GM10248 (cell line): ENCODE measurements at places on chromosomes 1 and 21.
A peak's percentile ranks its signal among the peaks of the same experiment; 100 is the strongest.

DNA sequence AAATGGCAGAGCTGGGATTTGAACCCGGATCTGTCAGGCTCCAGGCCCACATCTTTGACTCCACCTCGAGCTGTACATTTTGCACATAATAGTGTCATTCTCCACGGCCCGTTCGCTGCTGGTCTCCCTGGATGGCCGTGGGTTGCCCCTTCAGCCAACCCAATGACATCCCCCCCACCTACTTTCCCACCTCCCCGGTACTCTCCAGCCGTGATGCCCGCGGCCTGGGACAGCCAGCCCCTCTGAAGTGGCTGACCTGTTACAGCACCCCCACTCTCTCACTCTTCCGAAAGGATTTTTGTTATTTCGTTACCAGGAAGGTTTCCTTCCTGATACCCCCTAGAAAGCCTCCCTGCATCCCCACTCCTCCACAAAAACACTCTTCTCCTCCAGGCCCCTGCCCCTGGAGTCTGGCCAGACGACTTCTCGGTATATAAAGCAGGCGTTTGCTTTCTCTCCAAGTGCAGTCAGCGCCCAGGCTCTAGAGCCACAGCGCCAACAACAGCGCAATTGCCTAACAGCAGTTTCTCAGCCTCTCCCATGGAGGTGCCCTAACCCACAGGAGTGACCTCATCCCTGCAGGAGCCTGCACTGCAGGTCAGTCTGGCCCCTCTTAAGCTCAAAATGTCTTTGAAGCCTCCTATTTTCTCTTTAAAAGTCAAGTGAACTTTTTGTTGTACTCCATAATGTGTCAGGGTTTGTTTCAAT lies 14.5 kb upstream of the GJB5 start:
- DNase-seq: no peak

DNA sequence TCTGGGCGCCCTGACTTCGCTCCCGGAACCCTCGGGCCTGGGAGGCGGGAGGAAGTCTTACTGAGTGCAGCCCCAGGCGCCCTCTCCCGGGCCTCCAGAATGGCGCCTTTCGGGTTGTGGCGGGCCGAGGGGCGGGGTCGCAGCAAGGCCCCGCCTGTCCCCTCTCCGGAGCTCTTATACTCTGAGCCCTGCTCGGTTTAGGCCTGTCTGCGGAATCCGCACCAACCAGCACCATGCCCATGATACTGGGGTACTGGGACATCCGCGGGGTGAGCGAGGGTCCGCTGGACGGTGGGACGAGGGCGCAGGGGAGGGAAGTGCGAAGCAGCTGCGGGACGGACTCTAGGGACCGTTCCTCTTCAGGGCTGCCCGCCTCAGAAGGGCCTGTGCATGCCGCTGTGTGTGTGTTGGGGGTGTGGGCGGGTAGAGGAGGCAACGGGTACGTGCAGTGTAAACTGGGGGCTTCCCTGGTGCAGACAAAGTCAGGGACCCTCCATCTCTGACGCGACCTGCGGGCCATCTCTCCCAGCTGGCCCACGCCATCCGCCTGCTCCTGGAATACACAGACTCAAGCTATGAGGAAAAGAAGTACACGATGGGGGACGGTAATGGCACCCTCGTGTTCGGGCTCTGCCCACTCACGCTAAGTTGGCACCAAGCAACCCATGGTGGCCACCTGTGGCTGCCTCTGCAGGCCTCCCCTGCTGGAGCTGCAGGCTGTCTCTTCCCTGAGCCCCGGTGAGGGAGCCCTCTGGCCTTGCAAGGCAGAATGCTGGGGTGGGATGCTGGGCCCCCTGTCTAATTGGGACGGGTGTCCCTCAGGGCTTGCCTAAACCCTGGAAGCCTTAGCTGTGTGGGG lies at the start of gene GSTM1:
GSTM1 (plus strand) TSS at position 177 of the 859 bp plus-strand sequence; CDS start at position 234, 57 bp downstream.
- DNase-seq: peak; percentile 59

DNA sequence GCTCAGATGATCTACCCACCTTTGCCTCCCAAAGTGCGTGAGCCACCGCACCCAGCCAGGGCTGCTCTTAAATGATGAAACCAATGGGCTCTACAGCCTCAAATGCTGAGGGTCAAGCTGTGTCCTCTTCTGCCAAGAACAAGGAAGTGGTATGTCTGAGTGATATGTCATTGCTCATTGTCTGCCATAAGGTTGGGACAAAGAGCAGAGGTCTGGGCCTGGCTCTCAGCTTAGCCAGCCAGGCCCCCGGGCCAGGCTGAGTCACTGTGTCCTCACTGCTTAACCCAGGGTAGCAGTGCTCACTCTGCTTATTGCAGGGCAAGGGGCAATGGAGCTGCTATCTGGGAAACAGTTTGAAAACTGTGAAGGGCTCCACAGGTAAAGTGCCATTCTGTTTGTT lies 8.3 kb upstream of the ETS2 start:
- no peak for DNase-seq

- no peak for DNase-seq
Observed at GRCh38 chr1:147579934-147580537, 38.7 kb downstream of the BCL9 start.

- peak; percentile 28 for DNase-seq
Observed at GRCh38 chr1:230005040-230005439, 62.0 kb upstream of the GALNT2 start.

DNA sequence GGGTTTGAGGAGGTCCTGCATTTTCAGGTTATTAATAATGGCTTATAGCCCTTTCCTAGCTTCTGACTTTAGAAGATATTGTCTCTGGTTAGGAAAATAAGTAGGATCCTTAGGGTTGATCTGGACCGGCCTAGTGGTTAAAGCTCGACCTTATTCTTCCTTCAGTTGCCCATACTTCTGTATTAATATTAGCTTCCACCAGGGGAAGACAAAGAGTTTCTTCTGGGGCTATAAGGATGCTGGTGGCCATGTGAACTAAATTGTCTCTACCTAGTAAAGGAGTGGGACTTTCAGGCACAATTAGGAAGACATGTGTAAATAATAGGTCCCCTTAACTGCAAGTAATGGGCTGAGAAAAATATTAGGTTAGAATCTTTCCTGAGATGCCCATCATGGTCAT lies 20.6 kb upstream of the FCGR2A start:
- DNase-seq: no peak

GRCh38 chr21:32520875-32521735 lies 64.2 kb downstream of the TCP10L start:
- DNase-seq: no peak

DNA sequence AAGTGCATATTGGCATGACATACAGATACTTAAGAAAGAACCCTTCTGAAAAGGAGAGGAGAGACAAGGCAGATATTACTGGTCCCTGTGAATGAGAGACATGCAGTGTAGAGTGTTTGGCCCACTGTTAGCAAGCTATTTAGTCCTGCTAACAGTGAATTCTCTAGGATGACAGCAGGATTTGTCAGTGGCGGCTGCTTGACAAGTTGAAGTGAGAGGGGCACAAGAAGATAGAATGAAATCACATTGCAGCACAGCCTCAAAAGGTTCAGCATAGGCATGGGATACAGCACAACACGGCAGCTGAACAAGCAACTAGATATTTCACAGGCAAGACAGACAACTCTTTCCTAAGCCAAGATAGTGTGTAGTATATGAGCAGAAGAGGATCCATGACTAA lies 407.9 kb downstream of the PLA2G4A start:
- DNase-seq: no peak
